ENCODE measurements at places on chromosomes 13 and 19.
A peak's percentile ranks its signal among the peaks of the same experiment; 100 is the strongest.

- DNase-seq: no peak
These were observed 48.0 kb downstream of the COMP start for GRCh38 chr19:18742838-18743783.

- DNase-seq: peak; percentile 69
These were observed 236.0 kb downstream of the PCDH9 start for GRCh38 chr13:66994097-66994496.

GRCh38 chr13:103878891-103879605 lies 812.8 kb upstream of the SLC10A2 start:
- peak; percentile 41 for DNase-seq

- no peak for DNase-seq
These were observed 80.3 kb downstream of the GJA3 start for GRCh38 chr13:20080377-20081164.

- no peak for DNase-seq
These were observed 24.3 kb downstream of the CCNA1 start for GRCh38 chr13:36456577-36456976.

GRCh38 chr19:41174297-41174928 lies 18.6 kb upstream of the CYP2S1 start:
- DNase-seq: no peak

DNA sequence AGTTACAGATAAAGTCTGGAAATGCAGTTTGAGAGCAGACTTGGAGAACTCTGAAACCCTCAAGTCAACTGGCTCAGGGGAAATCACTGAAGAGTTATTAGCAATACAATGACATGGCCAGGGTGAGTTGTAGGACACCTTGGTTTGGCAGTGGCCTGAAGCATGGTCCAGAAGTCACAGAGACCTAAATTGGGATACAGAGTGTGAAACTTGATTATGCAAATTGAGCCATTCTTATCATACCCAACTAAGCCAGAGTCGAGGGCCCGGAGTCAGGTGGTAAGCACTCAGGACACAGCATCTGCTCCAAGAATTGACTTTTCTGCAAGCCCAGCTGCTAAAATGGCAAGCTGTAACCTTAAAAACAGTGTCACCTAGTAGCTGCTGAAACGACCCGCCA lies 224.5 kb downstream of the DCLK1 start:
- DNase-seq: no peak

DNA sequence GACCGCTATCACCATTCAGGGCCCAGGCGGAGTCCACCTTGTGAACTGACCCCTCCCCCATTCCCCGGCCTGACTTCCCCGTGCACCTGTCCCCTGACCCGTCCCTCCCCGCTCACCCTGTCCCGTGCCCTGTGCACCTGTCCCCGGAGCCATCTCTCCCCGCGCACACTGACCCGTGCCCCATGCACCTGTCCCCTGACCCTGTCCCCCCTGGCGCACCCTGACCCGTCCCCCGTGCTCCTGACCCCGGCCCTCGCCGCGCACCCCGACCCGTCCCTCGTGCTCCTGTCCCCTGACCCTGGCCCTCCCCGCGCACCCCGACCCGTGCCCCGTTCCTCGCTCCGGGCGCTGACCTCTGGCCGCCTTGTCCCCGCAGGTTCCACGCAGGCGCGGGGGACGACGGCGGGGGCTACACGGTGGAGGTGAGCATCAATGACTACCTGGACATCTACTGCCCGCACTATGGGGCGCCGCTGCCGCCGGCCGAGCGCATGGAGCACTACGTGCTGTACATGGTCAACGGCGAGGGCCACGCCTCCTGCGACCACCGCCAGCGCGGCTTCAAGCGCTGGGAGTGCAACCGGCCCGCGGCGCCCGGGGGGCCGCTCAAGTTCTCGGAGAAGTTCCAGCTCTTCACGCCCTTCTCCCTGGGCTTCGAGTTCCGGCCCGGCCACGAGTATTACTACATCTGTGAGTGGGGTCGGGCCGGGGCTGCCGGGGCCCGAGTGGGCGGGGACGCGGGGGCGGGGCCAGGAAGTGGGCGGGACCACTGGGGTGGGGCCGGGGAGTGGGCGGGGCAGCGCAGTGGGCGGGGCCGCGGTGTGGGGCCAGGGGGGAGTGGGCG lies 9.7 kb downstream of the EFNA2 start:
- DNase-seq: no peak

DNA sequence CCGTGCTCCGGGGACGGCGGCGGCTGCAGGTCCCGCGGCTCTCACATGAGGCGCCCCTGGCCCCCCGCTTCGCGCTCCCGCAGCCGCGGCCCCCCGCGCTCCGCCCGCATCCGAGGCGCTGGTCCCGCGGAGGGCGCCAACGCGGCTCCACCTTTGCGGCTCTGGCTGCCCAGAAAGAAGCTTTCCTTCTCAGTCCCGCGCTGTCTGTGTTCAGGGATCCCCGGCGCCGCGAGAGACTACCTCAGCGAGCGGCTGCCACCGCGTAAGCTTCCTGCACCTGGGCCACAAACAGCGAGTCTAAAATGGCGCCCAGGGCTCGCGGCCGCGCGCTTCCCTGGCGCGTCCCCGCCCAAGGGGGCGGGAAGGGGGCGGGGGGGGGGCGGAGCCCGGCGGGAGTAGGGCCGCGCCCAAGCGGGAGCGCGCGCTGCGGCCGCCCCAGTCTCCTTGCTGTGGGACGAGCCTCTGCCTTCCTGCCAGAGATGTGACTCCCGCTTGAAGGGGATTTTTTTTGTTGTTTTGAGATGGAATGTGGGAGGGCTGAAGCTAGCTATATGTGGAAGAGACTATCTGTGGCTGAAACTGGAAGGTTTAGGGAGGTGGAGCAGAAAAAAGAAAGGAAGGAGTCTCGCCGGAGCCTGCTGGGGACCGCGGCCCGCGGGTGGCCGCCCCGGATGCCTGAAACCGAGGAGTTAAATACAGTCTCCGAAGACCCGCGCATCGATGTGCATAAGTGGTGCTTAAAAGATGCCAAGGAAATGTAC lies at the start of gene FBXL3:
FBXL3 (minus strand) TSS at position 299 of the 761 bp plus-strand sequence. CDS start 5,299 bp downstream, outside the sequence.
- DNase-seq: peak; percentile 96

DNA sequence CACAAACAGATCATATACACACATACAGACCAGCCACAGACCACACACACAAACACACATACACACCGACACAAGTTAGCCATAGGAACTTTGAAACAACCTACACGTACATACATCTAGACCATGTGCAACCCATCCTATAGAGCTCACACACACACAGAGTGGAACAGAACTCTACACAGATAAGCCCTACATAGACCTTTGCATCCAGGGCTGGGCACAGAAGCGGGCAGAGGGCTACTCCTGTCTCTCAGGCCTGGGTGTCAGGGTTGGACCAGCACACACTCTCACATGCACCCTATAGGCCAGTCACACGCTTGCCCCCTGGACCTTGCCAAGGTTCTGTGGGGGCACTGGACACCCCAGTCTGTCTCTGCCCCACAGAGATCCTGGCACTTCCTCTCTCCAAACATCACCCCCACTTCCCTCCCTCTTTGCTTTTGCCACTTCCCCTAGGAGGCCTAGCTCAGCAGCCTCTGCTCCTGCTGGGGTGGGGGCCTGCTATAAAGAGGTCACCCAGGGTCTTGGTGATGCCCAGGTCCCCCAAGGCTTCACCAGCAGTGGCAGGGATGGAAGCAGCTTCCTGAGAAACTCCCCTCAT lies 5.8 kb upstream of the JUNB start:
- no peak for DNase-seq

DNA sequence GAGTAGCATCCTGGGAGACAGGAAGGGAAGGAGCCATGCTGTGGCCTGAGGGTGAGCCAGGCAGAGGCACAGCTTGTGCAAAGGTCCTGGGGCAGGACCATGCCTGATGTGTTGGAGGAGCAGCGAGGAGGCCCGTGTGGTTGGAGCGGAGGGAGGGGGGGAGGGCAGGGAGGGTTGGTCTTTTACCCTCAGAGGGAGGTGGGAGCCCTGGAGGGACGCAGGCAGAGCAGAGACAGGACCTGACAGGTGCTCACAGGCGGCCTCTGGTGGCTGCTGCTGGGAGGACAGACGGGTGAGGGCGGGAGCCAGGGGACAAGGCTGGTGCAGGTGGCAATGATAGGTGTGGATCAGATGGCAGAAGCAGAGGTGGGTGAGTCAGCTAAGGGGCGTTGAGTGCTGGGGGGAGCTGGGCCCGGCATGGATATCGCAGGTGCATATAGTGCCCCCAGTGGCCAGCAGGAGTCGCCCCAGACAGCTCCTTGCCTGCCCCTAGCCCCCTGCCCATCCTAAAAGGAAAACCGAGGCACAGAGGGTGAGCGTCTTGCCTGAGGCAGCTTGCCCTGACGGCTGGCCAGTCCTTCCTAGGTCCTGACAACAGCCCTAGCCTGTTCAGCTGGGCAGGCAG lies 9.8 kb upstream of the GNA15 start:
- DNase-seq: peak; percentile 29

GRCh38 chr13:113589251-113589960 lies 4.9 kb downstream of the TFDP1 start:
- no peak for DNase-seq

- DNase-seq: no peak
These were observed 532.4 kb upstream of the SGCG start for GRCh38 chr13:22648320-22648801.

DNA sequence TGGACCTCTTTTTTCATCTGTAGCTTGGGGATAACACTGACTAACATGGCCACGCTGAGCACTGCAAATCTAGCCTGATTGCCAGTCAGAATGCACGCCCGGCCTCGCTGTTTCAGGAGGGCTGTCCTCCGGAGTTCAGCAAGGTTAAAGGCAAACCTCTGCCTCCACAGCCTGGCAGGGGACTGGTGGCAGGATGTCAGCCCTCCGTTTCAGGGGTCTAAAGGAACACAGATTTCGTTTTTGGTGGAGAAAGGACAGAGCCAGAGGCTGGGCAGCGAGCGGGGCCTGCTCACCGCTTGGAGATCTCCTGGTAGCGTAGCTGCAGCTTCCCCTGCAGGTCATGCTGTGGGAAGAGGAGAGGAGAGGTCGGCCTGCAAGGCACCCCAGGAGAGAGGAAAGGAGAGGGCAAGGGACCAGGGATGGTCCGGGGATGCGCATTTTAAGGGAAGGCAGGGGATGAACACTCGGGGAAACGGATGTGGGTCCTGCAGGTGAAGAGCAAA lies 560 bp downstream of the NDUFA7 start:
- no peak for DNase-seq

DNA sequence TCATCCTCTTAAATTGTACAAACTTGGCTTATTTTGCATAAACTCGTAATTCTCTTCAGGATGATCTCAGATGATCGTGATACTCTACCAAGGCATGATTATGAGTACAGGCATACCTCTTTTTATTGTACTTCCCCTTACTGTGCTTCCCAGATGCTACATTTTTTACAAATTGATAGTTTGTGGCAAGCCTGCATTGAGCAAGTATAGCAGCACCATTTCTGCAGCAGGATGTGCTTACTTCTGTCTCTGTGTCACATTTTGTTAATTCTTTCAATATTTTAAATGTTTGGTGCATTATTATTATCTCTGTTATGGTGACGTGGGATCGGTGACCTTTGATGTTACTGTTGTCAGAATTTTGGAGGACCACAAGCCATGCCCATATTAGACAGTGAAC lies 752.3 kb downstream of the PCDH9 start:
- DNase-seq: peak; percentile 9

GRCh38 chr13:50340146-50340545 lies 324.9 kb downstream of the KCNRG start:
- DNase-seq: no peak

DNA sequence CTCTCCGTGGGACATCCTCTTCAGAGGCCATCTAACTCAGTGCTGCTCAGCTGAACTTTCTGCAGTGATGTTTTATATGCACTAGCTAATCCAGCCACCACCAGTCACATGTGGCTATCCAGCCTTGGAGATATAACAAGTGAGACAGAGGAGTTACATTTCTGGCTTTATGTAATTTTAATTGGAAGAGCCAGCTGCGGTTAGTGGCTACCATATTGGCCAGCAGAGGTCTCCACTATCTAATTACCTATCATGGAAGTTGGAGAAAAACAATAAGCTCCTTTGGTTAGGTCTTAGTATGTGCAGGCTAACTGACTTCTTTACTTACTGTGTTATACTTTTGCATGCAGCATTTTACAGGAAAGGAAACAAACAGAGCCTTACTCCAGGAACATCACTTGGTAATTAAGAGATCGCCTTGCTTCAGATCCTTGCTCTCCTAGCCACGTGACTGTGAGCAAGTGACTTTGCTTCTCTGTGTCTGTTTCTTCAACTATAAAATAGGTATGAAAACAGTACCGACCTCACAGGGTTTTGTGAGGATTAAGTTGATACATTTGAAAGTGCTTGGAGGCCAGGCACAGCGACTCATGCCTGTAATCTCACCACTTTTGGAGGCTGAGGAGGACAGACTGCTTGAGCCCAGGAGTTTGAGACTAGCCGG lies 1.6 kb upstream of the KLK10 start:
- peak; percentile 40 for DNase-seq

DNA sequence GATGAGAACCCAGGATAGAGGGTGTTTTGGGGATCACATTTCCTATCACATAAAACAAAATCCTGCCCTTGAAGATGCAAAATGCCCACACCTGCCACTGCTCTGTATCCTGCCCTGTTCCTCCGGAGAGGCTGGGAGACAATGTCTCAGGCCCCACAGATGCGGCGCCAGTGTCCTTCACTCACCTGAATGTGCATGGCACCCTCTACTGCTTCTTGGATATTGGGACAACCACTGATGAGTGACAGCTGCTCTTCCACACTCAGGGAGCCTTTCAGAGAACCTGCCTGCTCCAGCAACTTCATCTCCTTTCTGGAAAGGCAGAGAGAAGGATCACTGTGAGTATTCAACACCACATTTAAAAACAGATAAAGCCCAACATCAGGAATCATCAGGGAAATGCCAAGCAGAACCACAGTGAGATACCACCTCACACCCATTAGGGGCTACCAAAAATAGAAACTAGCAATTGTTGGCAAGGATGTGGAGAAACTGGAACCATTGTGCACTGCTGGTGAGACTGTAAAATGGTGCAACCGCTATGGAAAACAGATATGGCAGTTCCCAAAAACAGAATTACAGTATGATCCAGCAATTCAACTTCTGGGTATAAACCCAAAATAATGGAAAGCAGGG lies 36.4 kb downstream of the CRYL1 start:
- DNase-seq: peak; percentile 55

DNA sequence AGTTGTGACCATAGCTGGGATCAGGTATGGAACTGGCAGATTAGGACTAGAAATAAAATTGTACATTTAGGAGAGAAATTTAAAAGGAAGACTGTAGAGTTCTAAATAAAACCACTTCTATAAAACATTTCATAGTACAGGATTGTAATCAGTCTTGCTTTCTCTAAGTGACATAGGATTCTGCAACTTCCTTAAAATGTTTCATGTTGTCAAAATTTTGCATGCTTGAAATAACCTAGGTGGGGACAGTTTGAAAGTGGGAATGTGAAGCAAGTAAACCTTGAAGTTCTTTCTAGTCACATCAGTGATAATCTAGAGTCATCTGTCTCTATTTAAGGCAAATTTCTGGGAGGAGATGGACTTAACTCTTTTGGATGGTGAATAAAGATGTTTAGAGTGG lies 6.7 kb downstream of the TM9SF2 start:
- DNase-seq: no peak

- DNase-seq: no peak
These were observed 5.1 kb downstream of the FGF22 start for GRCh38 chr19:644789-645188.

DNA sequence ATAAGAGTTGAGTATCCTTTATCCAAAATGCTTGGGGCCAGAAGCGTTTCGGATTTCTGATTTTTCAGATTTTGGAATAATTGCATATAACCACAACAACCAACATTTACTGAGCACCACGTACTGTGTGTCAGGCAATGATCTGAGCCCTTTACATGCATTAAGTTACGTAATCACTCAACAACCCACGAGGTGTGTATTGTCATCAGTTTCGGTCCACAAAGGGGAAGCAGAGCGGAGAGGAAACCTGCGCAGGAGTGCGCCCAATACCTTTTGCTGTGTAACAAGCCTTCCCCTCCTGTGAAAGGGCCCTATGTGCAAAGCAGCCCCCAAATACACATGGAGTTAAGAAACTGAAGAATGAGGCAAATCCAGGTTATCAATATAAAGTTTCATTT lies 20.7 kb upstream of the NLRP12 start:
- DNase-seq: no peak
